Activated T-cell treated with anti-CD3 and anti-CD28 coated beads, Interleukin-2, amount 50 U/mL, for 72 hours (primary cell): ENCODE measurements at places on chromosomes 16 and 17. TPM values are rescaled to one million over a fixed set of nuclear protein-coding genes. Genes with fewer than 3 reads are reported as not detected.

DNA sequence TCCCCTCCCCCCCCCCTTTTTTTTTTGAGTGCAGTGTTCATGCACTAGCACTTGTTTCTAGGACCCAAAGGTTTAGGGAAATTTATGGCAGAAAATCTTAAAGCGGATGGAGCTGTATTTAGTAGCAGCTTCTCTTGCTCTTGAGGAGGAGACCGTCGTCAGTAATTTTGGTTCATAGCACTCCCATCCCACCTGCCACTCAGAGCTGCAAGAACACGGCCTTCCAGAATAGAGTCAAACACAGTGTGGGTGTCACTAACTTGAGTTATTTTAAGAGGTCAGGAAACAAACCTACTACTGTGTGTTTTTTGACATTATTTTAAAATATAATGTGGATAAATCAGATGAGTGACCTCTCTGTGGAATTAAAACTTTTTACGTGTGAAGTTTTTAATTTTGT is 37.3 kb downstream of the SEC14L1 start:
- no peak for DNase-seq
- no peak overlapping the region for H3K27ac ChIP-seq
- H3K4me3 ChIP-seq, result no peak overlapping the region
- no peaks in the 10 kb centered on the region for H3K27me3 ChIP-seq
- H3K4me1 ChIP-seq, result peaks cover 11% of the 10 kb centered on the region
- peaks cover 16% of the 10 kb centered on the region for H3K36me3 ChIP-seq

DNA sequence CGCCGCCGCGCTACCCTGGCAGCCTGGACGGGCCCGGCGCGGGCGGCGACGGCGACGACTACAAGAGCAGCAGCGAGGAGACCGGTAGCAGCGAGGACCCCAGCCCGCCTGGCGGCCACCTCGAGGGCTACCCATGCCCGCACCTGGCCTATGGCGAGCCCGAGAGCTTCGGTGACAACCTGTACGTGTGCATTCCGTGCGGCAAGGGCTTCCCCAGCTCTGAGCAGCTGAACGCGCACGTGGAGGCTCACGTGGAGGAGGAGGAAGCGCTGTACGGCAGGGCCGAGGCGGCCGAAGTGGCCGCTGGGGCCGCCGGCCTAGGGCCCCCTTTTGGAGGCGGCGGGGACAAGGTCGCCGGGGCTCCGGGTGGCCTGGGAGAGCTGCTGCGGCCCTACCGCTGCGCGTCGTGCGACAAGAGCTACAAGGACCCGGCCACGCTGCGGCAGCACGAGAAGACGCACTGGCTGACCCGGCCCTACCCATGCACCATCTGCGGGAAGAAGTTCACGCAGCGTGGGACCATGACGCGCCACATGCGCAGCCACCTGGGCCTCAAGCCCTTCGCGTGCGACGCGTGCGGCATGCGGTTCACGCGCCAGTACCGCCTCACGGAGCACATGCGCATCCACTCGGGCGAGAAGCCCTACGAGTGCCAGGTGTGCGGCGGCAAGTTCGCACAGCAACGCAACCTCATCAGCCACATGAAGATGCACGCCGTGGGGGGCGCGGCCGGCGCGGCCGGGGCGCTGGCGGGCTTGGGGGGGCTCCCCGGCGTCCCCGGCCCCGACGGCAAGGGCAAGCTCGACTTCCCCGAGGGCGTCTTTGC is 3.1 kb downstream of the HIC1 start:
- H3K36me3 ChIP-seq, result peaks cover 7% of the 10 kb centered on the region
- DNase-seq, result no peak
- H3K27me3 ChIP-seq, result peaks cover 5% of the 10 kb centered on the region
- H3K4me1 ChIP-seq, result peaks cover 16% of the 10 kb centered on the region
- no peak overlapping the region for H3K27ac ChIP-seq

- peaks cover 15% of the 10 kb centered on the region for H3K27me3 ChIP-seq
- DNase-seq, result no peak
Measured at GRCh38 chr17:5695480-5695879, 111.2 kb upstream of the NLRP1 start.

GRCh38 chr17:81115749-81116464 is 49.4 kb upstream of the PVALEF start:
- no peak overlapping the region for H3K27ac ChIP-seq
- H3K4me1 ChIP-seq, result no peaks in the 10 kb centered on the region
- no peaks in the 10 kb centered on the region for H3K36me3 ChIP-seq
- no peaks in the 10 kb centered on the region for H3K27me3 ChIP-seq
- no peak overlapping the region for H3K4me3 ChIP-seq

DNA sequence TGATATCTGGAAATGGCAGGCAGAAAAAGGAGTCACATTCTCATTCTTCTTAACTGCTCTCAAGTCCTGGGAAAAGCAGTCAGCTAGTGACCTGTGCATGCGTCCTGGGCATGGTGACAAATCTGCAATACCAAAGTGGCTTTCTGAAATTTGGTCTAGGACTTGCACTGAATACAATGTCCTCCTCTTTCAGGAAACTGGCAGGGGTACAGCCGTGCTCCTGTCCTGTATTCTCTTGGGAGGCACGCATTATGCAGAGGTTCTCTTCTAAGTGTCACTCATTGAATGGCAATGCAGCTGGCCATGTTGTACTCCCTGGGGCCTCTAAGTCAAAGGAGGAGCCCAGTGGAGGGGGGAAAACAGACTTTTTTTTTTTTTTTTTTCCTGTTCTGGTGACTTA is 10.6 kb downstream of the PHF12 start:
- H3K27me3 ChIP-seq, result no peaks in the 10 kb centered on the region
- H3K36me3 ChIP-seq, result peaks cover 6% of the 10 kb centered on the region
- no peak for DNase-seq

GRCh38 chr16:66251476-66252160 is 114.9 kb upstream of the CDH5 start:
- peaks cover 5% of the 10 kb centered on the region for H3K27me3 ChIP-seq
- no peak for DNase-seq
- H3K4me1 ChIP-seq, result no peaks in the 10 kb centered on the region
- no peak overlapping the region for H3K27ac ChIP-seq
- H3K36me3 ChIP-seq, result no peaks in the 10 kb centered on the region

DNA sequence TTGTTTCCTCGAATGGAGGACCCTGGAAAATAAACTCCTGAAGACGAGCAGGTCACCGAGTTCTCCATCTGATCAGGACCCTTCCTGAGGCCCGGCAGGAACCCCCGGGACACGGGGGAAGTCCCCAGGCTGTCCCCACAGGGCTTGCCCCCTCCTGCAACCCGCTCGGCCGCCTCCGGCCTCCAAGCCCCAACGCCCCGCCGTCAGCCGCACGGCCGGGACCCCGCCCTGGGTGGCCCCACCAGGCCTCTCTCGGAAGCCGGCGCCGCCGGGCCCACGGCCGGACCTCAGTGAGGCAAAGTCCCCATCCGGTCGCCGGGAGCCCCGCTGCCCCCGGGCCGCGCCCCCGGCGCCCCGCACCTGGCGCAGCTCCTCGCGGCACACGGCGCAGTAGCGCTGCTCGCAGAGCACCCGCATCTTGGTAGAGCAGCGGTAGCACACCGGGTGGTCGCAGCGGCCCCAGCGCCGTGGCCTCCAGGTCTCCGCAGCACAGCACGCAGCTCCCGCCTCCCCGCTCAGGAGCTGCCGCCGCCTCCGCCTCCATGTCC is 383 bp downstream of the ZNF598 start:
- H3K4me1 ChIP-seq, result peaks cover 46% of the 10 kb centered on the region
- H3K27ac ChIP-seq, result no peak overlapping the region
- peaks cover 9% of the 10 kb centered on the region for H3K36me3 ChIP-seq
- no peaks in the 10 kb centered on the region for H3K27me3 ChIP-seq
- peak overlapping the region; percentile 96 for H3K4me3 ChIP-seq
- DNase-seq, result peak; percentile 41

GRCh38 chr17:68775318-68775717 is 174.2 kb upstream of the FAM20A start:
- H3K4me3 ChIP-seq, result no peak overlapping the region
- H3K27ac ChIP-seq, result no peak overlapping the region
- peaks cover 7% of the 10 kb centered on the region for H3K27me3 ChIP-seq
- no peak for DNase-seq
- H3K4me1 ChIP-seq, result peaks cover 6% of the 10 kb centered on the region
- H3K36me3 ChIP-seq, result no peaks in the 10 kb centered on the region

- H3K36me3 ChIP-seq, result no peaks in the 10 kb centered on the region
- DNase-seq, result no peak
- no peaks in the 10 kb centered on the region for H3K27me3 ChIP-seq
- H3K27ac ChIP-seq, result no peak overlapping the region
- peaks cover 20% of the 10 kb centered on the region for H3K4me1 ChIP-seq
Measured at GRCh38 chr17:82053556-82054263, 2.0 kb downstream of the GPS1 start.

DNA sequence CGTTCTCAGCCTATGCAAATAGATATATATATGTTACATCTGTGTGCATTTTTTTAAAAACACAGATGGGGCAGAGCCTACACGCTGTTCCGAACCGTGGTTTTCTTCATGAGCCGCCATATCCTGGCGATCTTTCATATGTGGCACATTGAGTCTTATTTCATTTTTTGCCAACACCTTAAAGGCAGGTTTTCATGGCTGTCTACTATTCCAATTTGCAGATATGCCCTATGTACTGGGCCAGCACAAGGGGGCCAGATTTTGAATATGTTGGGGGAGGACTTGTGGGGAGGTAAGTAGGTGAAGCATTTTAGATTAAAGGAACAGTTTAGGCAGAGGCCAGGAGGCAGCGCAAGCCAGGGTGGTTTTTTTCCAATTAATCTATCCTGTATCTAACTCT is 16.0 kb downstream of the WFDC1 start:
- H3K4me1 ChIP-seq, result no peaks in the 10 kb centered on the region
- no peak overlapping the region for H3K27ac ChIP-seq
- no peaks in the 10 kb centered on the region for H3K36me3 ChIP-seq
- DNase-seq, result no peak

- no peak for DNase-seq
- H3K27me3 ChIP-seq, result no peaks in the 10 kb centered on the region
- H3K4me3 ChIP-seq, result no peak overlapping the region
Measured at GRCh38 chr17:39576187-39576586, 31.5 kb downstream of the NEUROD2 start.

- H3K36me3 ChIP-seq, result no peaks in the 10 kb centered on the region
- no peak overlapping the region for H3K27ac ChIP-seq
- no peak overlapping the region for H3K4me3 ChIP-seq
- peaks cover 25% of the 10 kb centered on the region for H3K27me3 ChIP-seq
- DNase-seq, result no peak
Measured at GRCh38 chr16:88380619-88381018, 2.1 kb upstream of the ZNF469 start.

- no peak overlapping the region for H3K27ac ChIP-seq
- no peaks in the 10 kb centered on the region for H3K27me3 ChIP-seq
- no peaks in the 10 kb centered on the region for H3K4me1 ChIP-seq
- no peak overlapping the region for H3K4me3 ChIP-seq
- no peaks in the 10 kb centered on the region for H3K36me3 ChIP-seq
- no peak for DNase-seq
Measured at GRCh38 chr17:34771891-34772290, 189.4 kb downstream of the CCT6B start.

DNA sequence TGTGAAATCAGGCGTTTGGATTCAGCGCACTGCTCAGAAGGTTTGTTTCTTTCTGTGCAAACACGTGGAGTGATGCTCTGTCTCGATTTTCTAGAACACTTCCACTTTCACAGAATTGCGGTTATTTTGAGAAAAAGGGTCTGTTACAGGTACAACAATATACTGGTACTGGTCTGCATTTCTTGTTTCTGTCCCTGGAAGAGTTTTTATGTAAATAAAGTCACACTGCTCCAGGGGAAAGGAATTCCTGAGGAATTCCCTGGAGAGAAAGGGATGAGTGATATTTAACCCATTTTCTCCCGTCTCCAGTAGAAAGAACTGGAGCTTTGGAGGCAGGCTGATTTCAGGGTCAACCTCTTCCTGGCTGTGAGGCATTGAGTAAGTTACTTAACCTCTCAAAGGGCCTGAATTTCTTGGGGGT is 16.2 kb upstream of the RMI2 start:
- peaks cover 77% of the 10 kb centered on the region for H3K4me1 ChIP-seq
- H3K4me3 ChIP-seq, result peak overlapping the region; percentile 90
- no peaks in the 10 kb centered on the region for H3K27me3 ChIP-seq

- peaks cover 32% of the 10 kb centered on the region for H3K36me3 ChIP-seq
- peak overlapping the region; percentile 20 for H3K4me3 ChIP-seq
- peak overlapping the region; percentile 89 for H3K27ac ChIP-seq
- no peak for DNase-seq
- H3K4me1 ChIP-seq, result peaks cover 88% of the 10 kb centered on the region
- H3K27me3 ChIP-seq, result no peaks in the 10 kb centered on the region
Measured at GRCh38 chr16:28164140-28164539, 47.6 kb downstream of the XPO6 start.

DNA sequence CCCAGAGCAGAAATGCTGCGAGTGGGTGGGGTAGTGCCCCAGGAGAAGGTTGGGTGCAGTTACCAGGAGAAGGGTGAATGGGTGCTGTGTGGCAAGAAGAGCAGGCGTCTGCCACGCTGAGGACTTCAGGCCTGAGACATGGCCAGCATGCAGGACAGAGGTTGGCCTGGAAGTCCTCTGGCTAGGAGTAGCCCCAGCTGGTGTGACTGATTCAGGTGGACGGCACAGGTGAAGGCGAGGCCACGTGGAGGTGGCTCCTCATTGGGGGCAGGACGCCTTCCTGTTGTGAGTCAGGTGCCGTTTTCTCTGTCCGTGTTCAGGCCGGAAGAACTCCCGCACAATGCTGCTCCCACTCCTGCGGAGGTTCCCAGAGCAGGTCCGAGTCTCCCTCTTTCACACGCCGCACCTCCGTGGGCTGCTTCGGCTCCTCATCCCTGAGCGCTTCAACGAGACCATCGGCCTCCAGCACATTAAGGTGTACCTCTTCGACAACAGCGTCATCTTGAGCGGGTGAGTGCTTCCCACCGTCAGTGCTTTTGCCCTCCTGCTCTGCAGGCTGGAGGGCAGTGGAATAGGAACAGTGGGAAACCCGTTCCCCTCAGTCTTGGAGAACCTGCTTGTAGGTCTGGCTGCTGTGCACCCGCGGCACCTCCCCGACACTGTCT is 20.7 kb downstream of the PGS1 start:
- no peaks in the 10 kb centered on the region for H3K27me3 ChIP-seq
- no peaks in the 10 kb centered on the region for H3K4me1 ChIP-seq
- no peak overlapping the region for H3K27ac ChIP-seq
- no peak for DNase-seq
- peaks cover 34% of the 10 kb centered on the region for H3K36me3 ChIP-seq
- H3K4me3 ChIP-seq, result no peak overlapping the region

- no peaks in the 10 kb centered on the region for H3K4me1 ChIP-seq
- H3K36me3 ChIP-seq, result no peaks in the 10 kb centered on the region
- no peak overlapping the region for H3K4me3 ChIP-seq
- no peaks in the 10 kb centered on the region for H3K27me3 ChIP-seq
Measured at GRCh38 chr17:1078831-1079561, 82.1 kb downstream of the TIMM22 start.

GRCh38 chr16:15031586-15031985 is 24.3 kb downstream of the NTAN1 start:
- H3K4me1 ChIP-seq, result no peaks in the 10 kb centered on the region
- H3K4me3 ChIP-seq, result no peak overlapping the region
- DNase-seq, result no peak
- H3K27me3 ChIP-seq, result no peaks in the 10 kb centered on the region

- DNase-seq, result no peak
- no peaks in the 10 kb centered on the region for H3K36me3 ChIP-seq
Measured at GRCh38 chr17:35745246-35745645, 7.8 kb downstream of the GAS2L2 start.

TBC1D28 gene
- total RNA-seq, result not detected

SCN4A gene
- total RNA-seq, result 0.93 TPM

RASL10B gene
- total RNA-seq, result 1.3 TPM

EPN3 gene
- not detected for total RNA-seq

YBX2 gene
- 3.6 TPM for total RNA-seq

KRTAP2-2 gene
- total RNA-seq, result not detected

BMERB1 gene
- 22.3 TPM for total RNA-seq

MT1A gene
- 1.5 TPM for total RNA-seq

IKZF3 gene
- total RNA-seq, result 70.7 TPM

MPO gene
- 0.09 TPM for total RNA-seq

CDR2L gene
- 0.56 TPM for total RNA-seq

FA2H gene
- total RNA-seq, result not detected

RBFOX1 gene
- total RNA-seq, result not detected
